Activated CD4-positive, alpha-beta T cell treated with anti-CD3 and anti-CD28 coated beads for 4 hours (primary cell): ENCODE measurements at places on chromosomes 4 and X.

DNA sequence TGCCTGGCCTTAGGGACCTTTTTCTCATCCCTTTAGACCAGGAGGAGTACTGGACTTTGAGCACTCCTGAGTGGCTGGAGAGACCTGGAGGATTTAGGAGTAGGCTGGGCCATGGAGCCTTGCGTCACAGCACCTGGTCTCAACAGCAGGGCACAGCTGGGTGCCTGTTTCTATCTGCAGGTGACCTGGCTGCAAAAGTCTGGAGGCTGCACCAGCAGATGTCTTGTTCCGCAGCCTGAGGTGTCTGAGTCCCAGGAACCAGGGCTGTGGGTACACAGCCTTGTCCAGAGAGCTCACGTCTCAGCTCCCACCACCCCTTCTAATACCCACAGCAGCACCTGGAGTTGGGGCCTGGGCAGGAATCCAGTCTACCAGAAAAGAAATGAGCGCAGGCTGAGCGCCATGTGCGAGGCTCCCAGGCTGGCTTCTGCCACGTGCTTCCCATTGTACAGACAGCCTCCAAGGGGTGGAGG is 5.0 kb upstream of the NSD2 start:
- no peak for DNase-seq

DNA sequence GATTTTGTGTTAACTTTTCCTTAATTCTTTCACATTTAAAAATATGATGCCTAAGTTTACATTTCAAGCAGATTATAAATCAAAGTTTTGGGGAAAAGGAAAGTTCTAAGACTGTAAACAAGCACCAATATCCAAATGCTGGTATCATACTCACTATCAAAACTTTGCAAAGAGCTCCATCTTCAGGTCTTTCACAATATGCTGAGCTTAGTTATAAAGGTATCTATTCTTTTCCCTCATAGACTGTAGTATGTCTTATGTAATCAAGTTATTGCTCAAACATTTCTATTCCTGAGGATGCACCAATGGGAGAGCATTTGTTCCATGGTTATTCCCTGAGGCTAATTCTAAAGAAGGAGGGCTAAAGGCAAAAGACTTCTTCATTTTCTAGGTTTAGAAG is 207.9 kb upstream of the FAM241A start:
- no peak for DNase-seq

DNA sequence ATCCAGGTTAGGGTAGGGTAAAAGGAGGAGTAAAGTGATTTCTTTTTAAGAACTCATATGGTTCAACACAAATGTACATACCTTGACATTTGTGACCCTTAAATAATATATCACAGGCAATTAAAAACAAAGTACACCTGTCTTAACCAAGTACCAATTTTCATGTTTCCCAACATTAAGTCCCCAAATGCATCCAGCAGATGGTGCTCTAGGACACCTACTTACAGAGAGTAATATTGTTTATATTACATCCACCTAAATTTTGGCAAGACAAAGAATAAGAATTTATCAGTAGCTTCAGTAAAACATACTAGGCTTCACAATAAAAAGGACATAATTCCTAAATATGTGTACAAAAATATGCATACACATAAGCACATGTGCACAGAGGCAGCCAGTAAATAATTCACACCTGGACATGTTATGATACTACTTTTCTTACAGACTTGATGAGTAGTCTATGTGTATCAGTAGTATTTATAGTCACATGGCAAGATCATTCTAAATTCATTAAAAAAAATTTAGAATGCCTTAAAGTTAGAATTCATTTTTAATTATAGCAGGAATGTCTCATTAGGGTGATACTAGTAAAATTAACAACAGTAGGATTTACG is 219.7 kb downstream of the DCLK2 start:
- DNase-seq, result peak; percentile 24

- DNase-seq, result no peak
Observed at GRCh38 chr4:3825530-3825929, 59.3 kb downstream of the ADRA2C start.

- no peak for DNase-seq
Observed at GRCh38 chr4:106104276-106104675, 209.0 kb downstream of the NPNT start.

DNA sequence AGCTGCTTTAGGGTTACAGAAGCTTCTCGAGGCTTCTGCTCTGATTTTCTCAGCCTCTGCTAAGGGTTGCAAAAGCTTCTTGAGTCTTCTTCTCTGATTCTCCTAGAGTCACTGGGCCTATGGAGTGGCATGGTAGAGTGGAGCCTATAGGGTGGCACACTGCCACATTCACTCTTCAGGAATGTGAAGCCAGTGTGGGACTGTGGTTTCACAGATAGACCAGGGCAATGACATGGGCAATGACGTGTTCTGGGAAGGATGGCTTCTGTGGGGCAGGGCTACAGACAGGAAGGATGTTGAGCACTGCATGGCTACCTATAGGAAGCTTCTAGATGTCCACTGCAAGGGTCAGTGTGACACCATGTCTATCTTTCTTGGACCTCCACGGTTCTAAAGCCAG is 11.0 kb upstream of the MAMLD1 start:
- no peak for DNase-seq

DNA sequence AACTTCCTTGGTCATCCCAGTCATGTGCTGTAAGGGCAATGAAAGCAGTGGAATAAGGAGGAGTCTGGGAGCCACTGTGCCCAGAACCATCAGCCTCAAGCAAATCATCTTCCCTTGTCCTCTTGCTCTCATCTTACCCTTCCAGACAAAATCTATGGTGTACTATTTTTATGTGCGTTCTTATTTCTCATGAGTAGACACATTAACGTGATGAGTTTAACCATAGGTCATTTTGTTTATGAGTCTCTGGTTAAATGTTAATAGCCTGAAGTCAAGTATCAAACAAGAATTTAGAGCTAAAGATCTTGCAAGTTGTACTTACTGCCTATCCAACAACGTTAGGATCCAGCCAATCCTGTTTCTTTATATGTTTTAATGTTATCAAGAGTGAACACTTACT is 495.3 kb downstream of the SPRY1 start:
- no peak for DNase-seq

GRCh38 chr4:189341881-189342280 is 598.8 kb upstream of the FRG1 start:
- DNase-seq, result no peak

DNA sequence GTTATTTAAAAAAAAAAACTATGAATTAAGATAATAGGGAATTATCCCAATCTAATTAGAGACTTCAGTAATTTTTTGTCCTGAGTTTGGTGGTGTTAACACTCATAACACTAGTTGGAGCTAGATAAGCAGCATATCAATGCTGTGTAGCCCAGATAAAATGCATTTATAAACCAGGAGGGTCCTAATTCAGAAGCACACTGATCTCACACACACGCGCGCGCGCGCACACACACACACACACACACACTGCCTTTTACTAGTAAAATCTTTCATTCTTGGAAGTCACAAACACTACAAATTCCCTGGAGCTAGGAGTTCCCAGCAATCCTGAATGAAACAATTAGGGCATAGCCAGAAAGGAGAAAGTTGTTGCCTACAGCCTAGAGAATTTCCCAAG is 3.2 kb downstream of the UNC5C start:
- DNase-seq, result no peak

DNA sequence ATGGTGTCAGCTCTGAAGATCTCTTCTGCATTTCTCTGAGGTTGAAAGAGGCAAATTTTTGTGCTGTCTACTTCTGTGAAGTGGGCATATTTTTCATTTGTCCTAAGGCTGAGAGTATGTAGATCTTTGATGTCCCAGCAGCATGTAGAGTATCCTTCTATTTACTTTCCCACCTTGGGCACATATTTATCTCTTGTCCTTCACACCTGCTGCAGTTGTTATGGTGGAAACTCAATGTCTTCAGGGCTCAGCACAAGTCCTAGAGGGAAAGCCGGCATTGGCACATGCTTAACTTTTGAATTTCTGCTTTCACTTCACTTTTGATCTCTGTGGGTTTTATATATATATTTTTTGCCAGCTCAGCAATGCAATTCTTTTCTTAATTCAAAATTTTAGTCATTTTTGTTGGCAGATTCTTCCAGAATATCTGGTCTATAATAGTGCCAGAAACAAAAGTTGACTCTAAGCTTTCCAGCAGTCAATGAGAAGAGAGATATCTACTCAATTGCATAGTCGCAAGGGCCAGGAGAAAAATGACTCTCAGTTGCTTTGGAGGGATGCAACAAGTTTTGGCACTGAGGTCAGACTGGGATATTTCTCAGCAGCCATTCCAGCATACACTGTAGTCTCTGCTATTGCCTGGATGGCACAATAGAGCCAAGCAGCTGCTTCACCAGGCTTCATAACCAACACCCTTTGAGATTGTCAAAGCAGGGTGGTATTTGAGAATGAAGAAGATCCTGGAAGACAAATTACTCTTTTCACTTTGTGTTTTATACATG is 127.8 kb upstream of the FAT1 start:
- DNase-seq, result no peak

- no peak for DNase-seq
Observed at GRCh38 chr4:23577398-23577797, 312.4 kb downstream of the PPARGC1A start.

GRCh38 chr4:163391756-163392155 is 48.1 kb downstream of the NPY5R start:
- DNase-seq, result no peak

DNA sequence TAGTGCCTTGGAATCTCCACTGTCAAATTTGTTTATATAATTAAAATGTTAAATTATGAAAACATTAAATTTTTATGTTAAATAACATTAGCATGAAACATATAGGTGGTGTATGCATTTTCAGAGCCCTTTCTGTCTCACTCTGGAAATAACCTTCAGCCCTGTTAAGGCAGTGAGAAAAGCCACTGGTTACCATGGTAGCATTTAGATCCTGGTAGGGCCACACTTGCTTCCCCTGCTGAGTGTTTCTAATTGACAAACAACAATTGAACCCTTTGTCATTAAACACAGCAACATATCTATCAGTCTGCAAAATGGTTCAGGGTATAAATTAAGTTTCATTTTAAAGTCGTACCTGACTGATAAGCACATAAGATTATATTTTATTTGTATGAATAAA is 63.5 kb downstream of the PDK3 start:
- no peak for DNase-seq

DNA sequence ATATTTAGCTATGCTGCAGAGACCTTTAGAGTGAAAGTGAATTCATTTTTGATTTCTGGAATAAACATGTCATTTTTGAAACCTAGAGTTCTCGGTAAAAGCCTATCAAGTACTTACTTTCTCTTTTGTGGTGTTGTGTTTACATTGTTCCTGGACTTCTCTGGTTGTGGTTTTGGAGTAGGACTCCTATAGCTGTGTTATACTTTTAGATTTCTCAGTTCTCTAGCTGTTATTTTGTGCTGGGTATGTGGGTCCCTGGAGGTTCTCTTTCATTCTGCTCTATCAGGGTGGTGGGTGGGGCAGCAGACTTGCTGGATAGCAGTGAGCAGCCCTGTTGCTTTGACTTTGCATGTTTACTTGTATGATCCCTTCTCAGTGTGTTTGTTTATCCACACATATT is 25.6 kb upstream of the MSMO1 start:
- peak; percentile 3 for DNase-seq
